ENCODE measurements at places on chromosomes 1 and 21.

DNA sequence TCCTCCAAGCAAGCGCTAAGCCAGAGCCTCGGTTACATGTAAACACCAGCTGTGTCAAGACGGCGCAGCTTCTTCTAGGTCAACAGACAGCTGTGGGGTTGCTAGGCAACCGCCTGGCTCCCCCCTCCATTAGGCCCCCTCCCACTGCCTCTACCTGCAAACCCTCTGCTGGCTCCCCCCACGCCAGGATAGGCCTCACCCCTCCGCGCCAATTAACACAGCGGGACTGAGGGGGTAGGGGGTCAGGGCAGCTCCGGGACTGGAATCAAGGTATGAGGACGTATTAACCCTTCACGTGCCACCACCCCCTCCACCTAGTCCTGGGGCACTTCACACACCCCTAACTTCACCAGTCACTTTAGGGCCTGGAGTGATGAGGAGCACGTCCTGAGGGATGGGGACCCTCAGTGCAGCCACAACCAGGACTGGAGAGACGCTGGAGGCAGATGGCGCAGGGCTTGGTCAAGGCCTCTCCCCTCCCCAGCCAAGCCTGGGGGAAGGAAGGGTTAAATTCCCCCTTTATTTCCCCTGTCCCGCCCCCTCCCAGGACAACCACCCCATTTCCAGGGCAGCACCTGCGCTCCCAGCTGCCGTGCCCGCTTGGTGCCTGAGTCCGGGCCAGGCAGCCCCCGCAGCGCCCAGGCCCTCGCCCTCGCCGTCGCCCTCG is 37.4 kb upstream of the WASF2 start:
- DNase-seq: no peak

DNA sequence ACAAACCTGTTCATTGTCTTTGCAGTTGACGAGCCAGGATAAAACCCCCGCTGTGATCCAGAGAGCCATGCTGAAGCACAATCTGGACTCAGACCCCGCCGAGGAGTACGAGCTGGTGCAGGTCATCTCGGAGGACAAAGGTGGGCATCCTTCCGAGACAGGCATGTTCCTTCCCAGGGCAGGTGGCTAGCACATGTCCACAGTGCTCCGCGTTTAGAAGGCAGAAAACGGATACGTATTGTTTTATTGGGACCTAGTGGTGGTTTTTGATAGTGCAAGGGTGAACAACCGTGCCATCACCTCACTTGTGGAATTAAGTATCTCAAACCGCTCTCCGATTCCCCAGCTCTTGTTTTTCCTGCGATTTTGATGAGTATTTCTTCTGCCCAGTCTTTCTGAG is 115.3 kb downstream of the COLGALT2 start:
- DNase-seq: no peak

- no peak for DNase-seq
Measured at GRCh38 chr1:1427820-1428148, 6.7 kb upstream of the ANKRD65 start.

- peak; percentile 5 for DNase-seq
Measured at GRCh38 chr1:213374369-213374768, 323.3 kb downstream of the RPS6KC1 start.
